ENCODE measurements at places on chromosomes 5 and 9.

GRCh38 chr5:154313360-154314017, 123.0 kb downstream of the GALNT10 start:
- DNase-seq = no peak

DNA sequence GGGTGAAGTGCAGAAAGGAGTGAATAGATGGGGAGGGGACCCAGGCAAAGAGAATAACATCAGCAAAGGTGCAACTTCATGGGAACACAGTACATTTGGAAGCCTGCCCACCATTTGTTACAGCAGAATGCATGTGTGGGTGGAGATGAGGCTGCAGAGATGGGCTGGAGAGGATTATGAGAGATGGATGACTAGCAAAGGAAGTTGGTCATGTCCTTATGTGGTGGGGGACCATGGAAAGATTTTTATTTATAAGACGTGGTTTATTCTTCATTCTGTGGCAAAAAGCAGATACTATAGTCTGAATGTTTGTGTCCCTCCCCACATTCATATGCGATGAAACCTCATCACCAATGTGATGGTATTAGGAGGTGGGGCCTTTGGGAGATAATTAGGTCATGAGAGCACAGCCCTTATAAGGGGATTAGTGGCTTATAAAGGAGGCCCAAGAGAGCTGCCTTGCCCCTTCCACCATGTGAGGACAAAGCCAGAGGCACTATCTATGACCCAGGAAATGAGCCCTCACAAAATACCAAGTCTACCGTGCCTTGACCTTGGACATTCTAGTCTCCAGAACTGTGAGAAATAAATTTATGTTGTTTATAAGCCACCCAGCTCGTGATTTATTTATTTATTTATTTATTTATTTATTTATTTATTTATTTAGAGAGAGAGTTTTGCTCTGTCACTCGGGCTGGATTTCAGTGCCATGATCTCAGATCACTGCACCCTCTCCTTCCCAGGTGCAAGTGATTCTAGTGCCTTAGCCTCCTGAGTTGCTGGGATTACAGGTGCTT, 483.7 kb downstream of the RAB3C start:
- no peak for DNase-seq

- no peak for DNase-seq
Measured at GRCh38 chr9:129938291-129938979, 103.2 kb downstream of the USP20 start.

GRCh38 chr5:150542933-150543445, 35.1 kb downstream of the NDST1 start:
- DNase-seq = no peak

- DNase-seq = no peak
Measured at GRCh38 chr9:35385042-35385441, 104.9 kb upstream of the RUSC2 start.

GRCh38 chr9:120603010-120603409, 23.0 kb upstream of the CDK5RAP2 start:
- DNase-seq = no peak

- DNase-seq = no peak
Measured at GRCh38 chr9:96129747-96130146, 172.2 kb downstream of the HSD17B3 start.

DNA sequence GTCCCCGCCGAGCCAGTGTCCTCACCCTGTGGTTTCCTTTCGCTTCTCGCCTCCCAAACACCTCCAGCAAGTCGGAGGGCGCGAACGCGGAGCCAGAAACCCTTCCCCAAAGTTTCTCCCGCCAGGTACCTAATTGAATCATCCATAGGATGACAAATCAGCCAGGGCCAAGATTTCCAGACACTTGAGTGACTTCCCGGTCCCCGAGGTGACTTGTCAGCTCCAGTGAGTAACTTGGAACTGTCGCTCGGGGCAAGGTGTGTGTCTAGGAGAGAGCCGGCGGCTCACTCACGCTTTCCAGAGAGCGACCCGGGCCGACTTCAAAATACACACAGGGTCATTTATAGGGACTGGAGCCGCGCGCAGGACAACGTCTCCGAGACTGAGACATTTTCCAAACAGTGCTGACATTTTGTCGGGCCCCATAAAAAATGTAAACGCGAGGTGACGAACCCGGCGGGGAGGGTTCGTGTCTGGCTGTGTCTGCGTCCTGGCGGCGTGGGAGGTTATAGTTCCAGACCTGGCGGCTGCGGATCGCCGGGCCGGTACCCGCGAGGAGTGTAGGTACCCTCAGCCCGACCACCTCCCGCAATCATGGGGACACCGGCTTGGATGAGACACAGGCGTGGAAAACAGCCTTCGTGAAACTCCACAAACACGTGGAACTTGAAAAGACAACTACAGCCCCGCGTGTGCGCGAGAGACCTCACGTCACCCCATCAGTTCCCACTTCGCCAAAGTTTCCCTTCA, 1.4 kb downstream of the GLIS3 start:
- no peak for DNase-seq

DNA sequence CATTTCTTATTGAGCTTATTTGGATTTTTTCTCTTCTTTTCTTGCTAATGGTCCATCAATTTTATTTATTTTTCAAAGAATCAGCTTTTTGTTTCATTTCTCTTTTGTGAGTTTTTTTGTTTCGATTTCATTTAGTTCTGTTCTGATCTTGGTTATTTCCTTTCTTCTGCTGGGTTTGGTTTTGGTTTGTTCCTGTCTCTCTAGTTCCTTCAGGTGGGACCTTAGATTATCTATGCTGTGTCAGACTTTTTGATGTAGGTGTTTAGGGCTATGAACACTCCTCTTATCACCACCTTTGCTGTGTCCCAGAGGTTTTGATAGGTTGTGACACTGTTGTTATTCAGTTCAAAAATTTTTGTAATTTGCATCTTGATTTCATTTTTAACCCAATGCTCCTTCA, 119.8 kb downstream of the GABRG2 start:
- DNase-seq = no peak

DNA sequence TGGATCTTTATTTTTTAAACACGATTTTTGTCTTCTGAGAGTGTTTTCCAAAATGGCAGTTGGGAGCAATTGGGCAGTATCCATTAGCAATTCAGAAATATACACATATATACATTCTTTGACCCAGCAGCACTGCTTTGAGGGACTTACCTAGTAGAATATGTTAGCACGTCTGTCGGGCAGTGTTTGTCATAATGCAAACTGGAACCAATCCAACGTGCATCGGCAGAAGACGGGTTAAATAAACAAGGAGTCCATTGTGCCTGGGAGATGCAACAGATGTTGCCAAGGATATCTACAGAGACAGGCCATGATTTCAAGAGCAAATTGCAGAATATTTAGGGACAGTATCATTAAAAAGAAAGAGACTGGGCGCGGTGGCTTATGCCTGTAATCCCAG, 107.0 kb downstream of the COL5A1 start:
- DNase-seq = no peak

GRCh38 chr5:164235300-164235891, 730.0 kb downstream of the MAT2B start:
- no peak for DNase-seq

DNA sequence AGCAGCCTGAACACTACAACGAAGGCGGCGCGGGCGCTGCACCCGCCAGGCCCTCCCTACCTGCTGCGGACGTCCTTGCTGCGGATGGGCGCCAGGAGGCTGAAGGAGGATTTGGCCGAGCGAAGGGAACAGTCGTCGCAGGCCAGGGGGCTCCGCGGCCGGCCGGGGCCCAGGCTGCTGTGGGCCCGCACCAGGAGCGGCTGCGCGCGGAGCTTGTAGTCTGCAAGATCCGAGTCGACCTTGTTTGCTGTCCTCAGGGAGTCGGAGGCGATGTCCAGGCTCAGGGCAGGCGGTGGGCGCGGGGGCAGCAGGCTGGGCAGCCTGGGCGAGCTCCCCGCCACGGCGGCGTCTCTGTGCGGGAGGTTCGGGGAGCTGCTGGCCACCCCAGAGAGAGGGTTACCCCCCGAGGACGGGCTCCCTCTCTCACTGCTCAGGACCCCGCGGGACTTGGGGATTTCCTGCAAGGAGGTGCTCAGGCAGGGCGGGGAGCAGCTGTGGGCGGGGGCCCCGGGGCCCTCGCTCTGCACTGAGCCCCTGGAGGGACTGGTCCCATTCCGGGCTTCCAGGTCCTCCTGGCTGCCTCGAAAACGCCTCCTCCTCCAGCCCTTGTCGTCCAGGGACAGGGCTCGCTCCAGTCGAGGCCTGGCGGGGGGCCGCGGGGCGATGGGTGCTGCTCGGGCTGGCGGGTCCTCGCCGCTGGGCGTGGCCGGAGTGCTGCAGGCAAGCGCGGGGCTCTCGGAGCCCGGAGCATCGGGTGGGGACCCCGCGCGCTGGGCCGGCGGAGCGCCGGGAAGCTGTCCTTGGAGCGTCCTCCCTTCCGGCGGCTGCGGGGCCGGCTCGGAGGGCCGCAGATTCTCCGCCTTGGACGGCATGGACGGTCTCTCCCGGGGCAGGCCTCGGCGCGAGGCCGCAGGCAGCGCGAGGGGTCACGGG, 831 bp downstream of the INPP5E start:
- no peak for DNase-seq

GRCh38 chr5:87909382-87909781, 359.3 kb downstream of the TMEM161B start:
- DNase-seq = no peak

DNA sequence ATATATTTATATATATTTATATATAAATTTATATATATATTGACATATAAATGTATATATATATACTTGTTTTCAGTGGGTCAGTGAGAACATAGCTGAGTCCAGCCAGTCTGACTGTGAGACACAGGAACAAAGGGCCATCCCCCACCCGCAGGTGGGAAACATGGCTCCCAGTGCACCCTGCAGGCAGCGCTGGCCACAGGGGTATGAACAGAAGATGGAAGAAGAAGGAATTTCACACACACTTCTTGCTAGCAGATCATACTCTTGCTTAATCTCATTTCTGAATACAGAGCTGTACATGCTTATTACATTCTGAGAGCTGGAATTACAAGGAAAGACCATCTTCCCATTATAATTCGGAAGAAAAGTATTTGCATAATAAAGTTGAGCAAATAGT, 595.4 kb downstream of the IRX1 start:
- no peak for DNase-seq

Data from caudate nucleus (tissue), 63 donors.